ENCODE measurements at places on chromosomes 12 and 14. TPM values are rescaled to one million over a fixed set of nuclear protein-coding genes. Genes with fewer than 3 reads are reported as not detected.

Gene ZNF384
- total RNA-seq = 20.0 TPM

Gene FAM177A1
- 11.5 TPM for total RNA-seq

Gene LPAR5
- 0.66 TPM for total RNA-seq

Gene P3H3
- 17.6 TPM for total RNA-seq

Gene DAO
- total RNA-seq = not detected

Gene ZNF891
- 3.1 TPM for total RNA-seq

Gene RPS6KL1
- 8.0 TPM for total RNA-seq

DNA sequence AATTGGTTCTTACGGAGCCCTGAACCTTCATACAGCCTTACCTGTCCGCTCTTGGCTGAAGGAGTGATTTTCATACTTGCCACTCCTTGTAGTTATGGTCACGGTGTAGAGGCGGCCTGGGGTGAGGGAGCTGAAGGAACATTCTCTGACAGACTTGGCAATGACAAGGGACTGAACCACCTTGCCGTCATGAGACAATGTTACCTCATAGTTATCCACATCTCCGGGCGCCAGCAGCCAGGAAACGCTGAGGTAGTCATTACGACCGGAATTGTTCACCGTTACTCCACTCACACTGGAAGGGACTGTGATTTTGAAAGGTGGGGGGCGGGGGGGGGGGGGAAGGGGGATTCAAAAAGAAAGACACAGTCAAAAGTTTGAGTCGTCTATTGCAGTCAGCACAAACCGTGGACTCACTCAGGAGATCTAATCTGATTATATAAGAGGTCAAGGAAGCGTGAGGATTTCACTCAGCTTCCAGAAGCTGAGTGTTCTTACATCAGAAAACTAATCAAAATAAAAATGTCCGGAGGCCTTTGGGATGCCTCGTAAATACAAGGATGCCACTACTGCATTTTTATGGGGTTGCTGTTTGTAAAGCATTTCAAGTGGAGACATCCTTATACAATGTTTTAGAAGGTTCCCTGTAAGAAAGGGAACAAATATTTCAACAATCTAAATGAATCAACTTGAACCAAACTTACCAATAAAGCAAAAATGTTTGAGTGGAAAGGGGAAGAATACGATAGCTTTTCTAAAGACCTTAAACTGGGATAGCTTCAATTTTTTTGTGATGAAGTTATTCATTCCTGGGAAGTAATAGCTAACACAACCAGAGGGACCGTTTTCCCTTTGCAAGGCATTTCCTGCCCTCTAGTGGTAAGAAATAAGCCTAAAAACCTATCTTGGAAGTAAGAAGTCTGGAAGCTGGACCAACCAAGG is 60.6 kb downstream of the PTPRB start:
- no peaks in the 10 kb centered on the region for H3K36me3 ChIP-seq
- H3K27ac ChIP-seq = no peak overlapping the region
- no peak overlapping the region for H3K4me3 ChIP-seq
- no peaks in the 10 kb centered on the region for H3K4me1 ChIP-seq
- no peaks in the 10 kb centered on the region for H3K27me3 ChIP-seq
- DNase-seq = no peak

- H3K4me3 ChIP-seq = no peak overlapping the region
- H3K4me1 ChIP-seq = peaks cover 48% of the 10 kb centered on the region
- peak overlapping the region; percentile 53 for H3K27ac ChIP-seq
- no peaks in the 10 kb centered on the region for H3K27me3 ChIP-seq
These were observed 1.9 kb upstream of the DHRS4 start for GRCh38 chr14:23951590-23952201.

Gene PTCSC3
- not detected for total RNA-seq

Gene PTGDR
- 0.26 TPM for total RNA-seq

Data from body of pancreas (tissue), 4 donors.